ENCODE measurements at places on chromosomes 11 and 22.

DNA sequence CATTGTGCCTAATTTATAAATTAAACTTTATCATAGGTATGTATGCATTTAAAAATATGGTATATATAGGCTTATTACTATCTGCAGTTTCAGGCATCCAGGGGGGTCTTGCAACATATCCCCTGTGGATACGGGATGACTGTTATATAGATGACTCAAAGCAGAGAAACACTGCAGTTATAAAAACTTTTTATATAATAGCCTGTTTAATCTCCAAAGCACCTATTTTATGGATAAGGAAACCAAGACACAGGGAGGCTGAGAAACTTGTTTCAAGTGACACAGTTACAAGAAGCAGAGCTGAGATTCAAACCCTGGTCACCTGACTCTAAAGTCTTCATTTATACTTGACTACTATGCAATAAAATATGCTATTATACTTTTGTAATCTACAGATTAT lies 897.7 kb downstream of the KCNA4 start:
- DNase-seq, result no peak

GRCh38 chr11:48005136-48005535 lies 24.8 kb downstream of the PTPRJ start:
- no peak for DNase-seq

- DNase-seq, result no peak
Observed at GRCh38 chr11:67271541-67272284, 5.4 kb downstream of the GRK2 start.

DNA sequence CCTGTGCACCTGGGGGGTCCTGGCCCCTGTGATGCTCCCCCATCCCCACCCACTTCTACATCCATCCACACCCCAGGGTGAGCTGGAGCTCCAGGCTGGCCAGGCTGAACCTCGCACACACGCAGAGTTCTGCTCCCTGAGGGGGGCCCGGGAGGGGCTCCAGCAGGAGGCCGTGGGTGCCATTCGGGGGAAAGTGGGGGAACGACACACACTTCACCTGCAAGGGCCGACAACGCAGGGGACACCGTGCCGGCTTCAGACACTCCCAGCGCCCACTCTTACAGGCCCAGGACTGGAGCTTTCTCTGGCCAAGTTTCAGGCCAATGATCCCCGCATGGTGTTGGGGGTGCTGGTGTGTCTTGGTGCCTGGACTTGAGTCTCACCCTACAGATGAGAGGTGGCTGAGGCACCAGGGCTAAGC lies 20.0 kb upstream of the TALDO1 start:
- no peak for DNase-seq

GRCh38 chr11:2792381-2793250 lies 92.8 kb upstream of the KCNQ1OT1 start:
- DNase-seq, result no peak

- no peak for DNase-seq
Observed at GRCh38 chr11:856397-856796, 13.7 kb downstream of the TSPAN4 start.

GRCh38 chr11:13098616-13099289 lies 89.6 kb downstream of the RASSF10 start:
- DNase-seq, result no peak

GRCh38 chr11:134245434-134245833 lies 7.7 kb downstream of the THYN1 start:
- DNase-seq, result no peak

DNA sequence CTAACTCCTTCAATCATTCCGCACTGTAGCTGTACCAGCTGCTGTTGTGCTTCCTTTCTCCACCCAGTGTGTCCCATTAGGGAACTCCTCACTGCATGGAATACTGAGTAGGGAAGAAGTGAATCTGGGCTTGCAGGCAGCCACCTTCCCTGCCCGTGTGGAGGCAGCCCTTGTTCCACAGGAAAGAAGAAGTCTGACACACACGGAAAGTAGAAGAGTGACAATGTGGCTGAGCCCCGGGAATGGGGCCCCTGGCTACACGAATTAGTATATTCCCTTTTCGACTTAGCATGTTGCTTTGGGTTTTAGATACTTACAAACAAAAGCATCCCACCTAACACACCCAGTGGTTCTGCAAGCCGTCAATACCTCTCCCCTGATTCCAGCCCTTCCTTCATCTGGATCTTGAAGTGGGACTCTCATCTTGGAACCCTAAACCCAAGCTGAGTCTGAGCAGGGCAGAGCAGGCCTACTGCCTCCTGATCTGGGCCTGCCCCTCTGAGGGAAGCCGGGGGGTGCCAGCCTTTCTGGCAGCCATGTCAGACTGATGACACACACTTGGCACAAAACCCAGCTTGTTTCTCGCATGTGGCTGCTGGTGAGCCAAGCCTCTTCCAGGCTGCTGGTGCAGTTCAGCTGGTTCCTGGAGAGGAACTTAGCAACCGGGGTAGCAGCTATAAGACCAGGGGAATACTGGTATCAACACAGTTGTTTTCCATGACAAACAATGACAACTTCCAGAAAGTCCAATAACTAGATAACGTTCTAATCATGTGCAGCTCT lies 71.6 kb downstream of the C11orf58 start:
- no peak for DNase-seq

GRCh38 chr11:122773781-122774266 lies 64.5 kb upstream of the CRTAM start:
- no peak for DNase-seq

DNA sequence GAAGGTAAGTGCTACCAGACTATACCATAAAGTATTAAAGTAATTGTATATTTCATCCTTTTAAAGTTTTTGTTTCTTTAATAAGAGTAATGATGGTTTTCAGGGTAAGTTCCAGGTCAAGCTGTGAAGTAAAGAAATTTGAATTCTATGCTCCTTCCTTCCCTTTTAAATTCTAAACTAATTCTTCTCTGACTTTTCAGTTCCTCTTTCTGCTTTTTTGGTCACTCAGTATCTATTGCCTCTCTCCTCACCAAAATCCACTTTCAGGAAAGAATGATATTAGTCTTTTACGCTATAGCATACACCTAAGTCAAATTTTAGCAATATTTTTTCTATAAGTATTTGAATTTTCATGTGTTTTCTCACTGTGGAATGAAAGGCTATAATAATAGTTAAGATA lies 8.2 kb downstream of the MMP8 start:
- DNase-seq, result no peak

DNA sequence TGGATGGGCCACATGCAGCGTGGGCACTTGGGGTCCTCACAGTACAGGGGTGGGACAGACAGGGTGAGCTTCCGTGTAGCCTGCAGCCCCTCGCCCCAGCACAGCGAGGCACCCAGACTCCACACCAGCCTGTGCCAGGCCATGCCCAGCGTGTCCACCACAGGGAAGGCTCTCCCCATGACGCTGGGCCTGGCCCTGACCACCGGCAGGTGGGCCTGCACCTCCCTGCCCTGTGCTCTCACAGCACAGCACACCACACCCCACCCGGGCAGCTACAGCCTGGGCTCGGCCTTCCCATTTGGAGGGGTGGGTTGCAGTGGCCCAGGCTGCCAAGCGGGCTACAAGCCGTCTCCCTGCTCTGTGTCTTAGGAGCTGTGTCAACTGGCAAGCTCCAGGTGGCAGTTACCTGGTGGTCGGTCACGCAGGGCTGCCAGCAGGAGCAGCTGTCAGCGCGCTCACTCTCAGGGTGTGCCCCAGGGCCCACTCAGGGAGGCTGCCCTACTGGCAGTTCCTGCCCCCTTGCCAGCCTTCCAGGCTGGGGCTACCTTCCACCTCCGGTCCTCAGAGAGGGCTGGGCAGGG lies 4.6 kb downstream of the MOB2 start:
- no peak for DNase-seq

GRCh38 chr22:46853191-46853590 lies 90.7 kb downstream of the TBC1D22A start:
- no peak for DNase-seq

DNA sequence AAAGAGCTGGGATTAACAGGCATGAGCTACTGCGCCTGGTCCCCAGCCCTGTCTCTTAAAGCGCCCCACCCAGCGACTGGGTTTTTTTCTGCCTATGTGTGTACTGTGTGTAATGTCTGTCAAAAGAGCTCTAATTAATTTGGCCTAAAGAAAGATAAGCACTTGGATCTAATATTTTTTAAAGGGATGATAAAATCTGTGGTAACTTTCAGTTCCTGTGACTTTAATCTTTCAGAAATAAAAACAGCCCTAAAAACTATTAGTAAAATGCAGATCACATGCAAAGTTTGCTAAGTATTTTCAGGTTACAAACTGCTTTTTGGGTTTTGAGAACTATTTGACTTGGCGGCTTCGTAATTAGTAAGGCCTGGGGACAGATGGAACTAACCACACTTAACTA lies 1358.7 kb downstream of the LRRC4C start:
- DNase-seq, result no peak

DNA sequence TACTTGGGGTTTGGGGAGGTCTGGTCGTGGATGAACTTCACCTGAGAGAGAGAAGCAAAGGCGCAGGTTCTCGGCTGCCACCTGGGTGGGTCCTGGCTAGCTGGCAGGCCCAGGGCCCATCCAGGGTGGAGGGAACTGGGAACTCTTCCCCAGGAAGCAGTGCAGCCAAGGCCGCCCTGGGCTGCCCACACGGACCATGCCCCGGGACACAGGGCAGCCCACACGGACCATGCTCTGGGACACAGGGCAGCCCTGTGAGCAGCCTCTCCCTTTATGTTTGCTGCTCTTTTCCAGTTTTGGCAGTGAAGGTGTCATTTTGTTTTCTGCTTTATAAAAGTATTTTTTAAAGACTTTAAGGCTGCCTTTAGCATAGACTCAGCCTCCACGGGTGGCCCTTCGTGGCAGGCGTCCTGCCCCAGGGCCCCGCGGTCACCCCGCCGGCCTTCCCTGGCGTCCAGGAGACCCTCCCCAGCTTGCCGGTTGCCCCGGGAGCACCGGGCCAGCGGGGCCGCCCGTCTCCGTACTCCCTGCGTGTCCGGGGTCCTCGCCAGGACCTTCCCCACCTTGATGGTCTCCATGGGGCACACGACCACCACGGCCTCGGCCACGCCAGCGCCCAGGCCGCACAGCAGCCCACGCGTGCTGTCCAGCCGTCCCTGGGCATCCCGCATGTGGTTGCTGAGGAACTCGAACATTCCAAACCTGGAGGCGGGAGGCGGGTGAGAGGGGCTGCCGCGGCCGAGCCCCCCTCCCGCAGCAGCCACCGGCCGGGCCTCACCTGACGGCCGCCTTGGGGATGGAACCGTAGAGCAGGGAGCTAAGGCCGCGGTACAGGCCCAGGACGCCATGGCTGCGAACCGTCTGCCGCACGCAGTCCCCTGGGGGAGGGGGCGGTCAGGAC lies 1.1 kb downstream of the SLC25A1 start:
- peak; percentile 56 for DNase-seq

GRCh38 chr11:57546869-57547475 lies 9.6 kb downstream of the SMTNL1 start:
- DNase-seq, result peak; percentile 66

GRCh38 chr11:134276396-134277182 lies 410 bp downstream of the GLB1L3 start:
- no peak for DNase-seq

DNA sequence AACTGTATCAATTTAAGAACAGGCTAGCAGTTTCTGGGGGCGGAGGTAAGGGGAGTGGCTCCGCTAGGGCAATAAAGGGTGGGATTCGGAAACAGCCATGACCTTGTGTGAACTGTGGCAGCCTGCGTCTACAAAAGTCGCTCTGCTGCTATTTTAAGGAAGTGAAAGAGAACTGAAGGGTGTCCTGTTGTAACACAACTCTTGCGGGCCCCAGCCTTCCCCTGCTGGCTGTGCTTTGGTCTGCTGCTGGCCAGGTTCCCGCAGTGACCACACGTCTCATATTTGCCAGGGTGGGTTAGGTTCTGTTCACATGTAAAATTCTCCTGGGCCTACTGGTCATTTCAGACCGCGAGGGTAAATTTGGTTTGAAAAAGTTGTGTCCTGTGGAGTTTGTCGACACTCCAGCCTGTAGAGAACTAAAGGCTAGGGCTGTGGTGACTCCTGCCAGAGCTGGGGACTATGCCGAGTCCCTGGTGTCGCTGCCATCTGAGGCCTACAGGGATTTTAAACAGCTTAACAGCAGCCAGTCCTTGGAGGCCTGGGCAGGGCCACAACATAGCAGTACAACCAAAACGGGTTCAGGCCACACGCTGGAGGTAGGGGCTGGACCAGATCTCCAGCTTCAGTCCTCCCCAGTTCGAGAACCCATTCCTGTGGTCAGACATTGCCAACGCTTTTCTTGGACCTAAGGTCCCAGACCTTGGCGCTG lies 1.1 kb upstream of the PPFIBP2 start:
- peak; percentile 69 for DNase-seq

DNA sequence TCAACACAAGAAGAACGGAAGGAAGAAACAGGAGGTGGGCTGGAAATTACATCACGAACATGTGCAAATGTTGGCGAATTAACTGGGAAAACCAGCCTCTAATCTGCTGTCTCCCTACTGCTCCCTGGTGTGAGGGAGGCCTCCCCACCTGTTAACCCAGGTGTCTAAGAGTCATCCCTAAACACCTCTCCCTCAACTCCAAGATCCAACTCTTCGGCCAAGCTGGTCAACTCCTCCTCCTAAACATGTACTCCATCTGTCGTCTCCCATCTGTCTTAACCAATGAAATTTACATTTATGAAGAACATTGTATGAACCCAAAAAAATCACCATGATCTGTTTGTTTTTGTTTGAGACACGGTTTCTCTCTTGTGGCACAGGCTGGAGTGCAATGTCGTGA lies 154.2 kb downstream of the LARGE1 start:
- DNase-seq, result no peak

DNA sequence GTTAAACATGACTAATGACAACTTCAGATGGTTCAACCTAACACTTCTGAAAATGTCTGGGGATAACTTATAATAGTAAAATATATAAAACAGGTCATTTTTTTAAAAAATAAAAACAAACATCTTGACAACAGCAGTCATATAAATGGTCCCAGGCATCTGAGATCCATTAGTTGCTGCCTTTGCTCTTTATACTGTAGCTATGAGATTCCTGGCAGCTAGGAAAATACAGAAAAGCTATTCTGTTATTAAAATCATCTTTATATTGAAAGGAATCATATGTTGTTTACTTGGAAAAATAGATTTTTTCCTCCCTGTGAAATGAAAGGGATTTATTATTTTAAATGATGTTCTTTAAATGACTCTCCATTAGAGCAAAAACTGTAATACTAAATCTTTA lies 55.7 kb upstream of the DEUP1 start:
- DNase-seq, result no peak

- DNase-seq, result peak; percentile 77
Observed at GRCh38 chr11:93921695-93922468, 71.5 kb upstream of the VSTM5 start.

GRCh38 chr11:19917069-19917468 lies 204.4 kb downstream of the NAV2 start:
- DNase-seq, result no peak

All from NCI-H82 (cell line).